ENCODE measurements at places on chromosomes 12 and 14.
A peak's percentile ranks its signal among the peaks of the same experiment; 100 is the strongest.

DNA sequence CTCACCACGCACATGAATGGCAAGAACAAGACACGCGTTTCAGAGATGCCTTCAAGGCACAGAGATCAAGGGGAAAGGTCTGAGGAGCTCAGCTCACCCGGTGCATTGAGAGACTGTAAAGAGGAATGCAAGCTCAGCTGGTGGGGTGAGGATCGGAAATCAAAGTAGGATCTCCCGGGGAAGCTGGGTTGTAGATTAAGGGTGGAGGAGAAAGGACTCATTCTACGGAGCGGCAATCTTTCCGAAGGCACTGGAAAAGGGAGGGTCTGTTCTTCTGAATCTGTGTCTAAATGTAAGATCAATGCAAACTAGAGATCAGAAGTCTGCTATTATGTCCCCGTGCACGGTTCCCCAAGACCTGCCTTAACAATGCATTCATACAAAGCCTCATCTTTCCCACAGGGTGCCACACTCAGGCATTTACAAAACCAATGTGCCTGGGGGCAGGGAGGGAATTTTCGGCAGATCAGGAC, 41.6 kb upstream of the PYGL start:
- DNase-seq: no peak

- no peak for DNase-seq
These were observed 211.3 kb upstream of the DIO3 start for GRCh38 chr14:101350021-101350420.

DNA sequence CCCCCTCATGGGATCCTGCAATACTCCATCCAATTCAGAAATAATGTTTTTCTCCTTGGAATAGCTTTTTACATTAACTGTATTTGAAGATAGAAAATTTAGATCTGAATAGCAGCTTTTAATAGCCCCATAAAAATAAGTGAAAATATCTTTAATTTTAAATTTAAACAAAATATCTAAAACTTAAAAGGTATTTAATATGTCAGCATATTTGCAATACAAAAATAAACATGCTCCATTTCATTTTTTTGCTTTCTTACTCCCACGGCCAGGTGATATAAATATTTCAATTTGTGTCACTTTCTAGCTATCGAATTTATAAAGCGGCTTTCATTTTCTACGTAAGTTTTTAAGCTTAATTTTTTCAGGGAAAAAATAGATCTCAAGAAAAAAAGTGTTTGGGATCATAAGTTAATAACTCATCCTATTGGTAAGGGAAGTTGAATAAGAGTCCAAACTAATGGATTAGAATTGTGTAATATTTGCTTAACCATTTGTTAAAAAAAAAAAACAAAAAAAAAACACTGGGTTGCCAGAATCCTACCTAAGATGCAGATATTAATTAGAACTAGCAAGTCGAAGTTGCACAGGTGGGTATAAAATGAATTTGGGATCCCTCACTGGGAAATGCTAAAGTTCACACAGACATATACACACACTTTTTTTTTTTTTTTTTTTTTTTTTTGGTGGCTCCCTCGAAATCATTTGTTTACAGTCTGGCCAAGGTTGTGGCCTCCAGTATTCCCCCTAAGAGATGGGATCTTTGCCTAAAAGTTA, 47.6 kb downstream of the PPP2R5C start:
- peak; percentile 29 for DNase-seq

- DNase-seq: no peak
These were observed 53.9 kb downstream of the VEZT start for GRCh38 chr12:95271465-95271864.

DNA sequence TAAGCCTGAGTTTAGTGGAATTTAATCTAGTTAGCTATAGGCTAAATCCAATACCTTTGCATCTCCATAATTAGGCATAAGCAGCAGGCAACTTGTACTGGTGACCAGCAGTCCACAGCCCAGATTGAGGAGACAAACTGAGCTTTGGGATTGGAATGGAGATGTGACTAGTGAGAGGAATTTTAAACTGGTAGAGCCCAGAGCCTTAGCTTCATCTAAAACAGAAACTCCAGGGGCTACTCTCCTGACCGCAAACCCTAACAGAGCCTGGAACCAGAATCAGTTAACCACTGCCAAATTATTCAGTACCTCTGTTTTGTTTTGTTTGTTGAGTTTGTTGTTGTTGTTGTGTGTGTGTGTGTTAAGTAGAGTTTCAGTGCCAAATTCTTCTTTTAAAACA, 53.2 kb downstream of the TSPAN19 start:
- no peak for DNase-seq

- DNase-seq: peak; percentile 17
These were observed 4.2 kb downstream of the TESPA1 start for GRCh38 chr12:54980341-54980740.

DNA sequence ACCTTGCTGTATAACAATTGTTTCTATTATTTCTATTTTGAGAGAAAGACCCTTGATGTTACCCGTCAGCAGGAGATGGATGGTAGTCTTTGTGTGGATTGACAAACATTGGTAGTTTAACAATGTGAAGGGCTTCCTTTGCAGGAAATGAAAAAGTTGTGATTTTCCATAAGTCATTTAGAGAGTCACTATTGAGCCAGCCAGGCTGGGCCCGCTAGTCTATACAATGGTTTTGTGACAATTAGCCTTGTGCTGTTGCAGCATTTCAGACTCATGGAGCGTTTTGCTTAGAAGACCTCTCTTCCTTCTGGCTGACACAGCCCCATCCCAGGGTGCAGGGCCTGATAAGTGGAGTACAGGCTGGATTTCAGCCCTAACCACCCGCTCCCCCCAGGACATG, 18.3 kb upstream of the SLC38A2 start:
- no peak for DNase-seq

- DNase-seq: no peak
These were observed 197.8 kb downstream of the FSCB start for GRCh38 chr14:44309331-44309730.

GRCh38 chr12:10705655-10706054, 17.5 kb downstream of the YBX3 start:
- peak; percentile 69 for DNase-seq

DNA sequence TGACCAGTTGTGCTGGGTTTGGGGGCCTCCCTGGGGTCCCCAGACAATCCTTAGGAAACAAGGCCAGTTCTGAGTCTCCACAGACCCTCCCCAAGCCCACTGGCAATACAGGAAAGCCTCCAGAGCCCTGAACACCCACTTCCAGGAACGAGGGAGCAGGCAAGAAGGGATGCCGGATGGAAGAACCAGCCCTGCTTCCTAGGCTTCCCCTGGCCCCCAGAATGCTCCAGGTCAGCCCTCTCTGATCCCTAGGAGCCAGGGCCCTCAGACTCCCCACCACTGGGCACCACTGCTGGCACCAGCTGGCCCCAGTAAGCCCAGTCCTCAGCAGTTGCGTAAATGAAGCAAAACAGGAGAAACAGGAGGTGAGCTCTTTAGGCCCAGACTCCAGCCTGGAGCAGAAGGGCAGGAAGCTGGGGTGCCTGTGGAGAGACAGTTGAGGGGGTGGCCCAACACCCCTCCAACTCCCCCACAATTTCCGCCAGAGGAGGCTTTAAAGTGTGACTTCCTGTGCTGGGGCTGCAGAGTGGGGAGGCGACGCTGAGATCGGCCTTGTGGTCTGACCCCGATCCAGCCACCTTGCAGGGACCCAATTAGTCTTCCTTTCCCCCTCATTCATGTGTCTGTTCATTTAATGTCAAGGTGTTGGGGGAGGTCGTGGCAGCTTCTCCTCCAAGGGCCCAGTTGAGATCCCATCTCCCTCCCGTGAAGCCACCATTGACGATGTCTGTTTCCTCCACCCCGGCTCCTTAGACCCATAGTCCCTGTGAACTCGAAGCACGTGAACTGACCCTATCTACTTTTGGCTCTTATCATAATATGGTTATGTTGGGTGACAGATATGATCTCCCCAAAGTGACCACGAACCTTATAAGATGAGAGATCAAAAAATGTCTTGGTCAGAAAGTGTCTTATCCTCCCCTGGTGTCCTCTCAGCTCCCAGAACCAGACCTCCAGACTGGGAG, 4.7 kb downstream of the TNFRSF1A start:
- peak; percentile 54 for DNase-seq

DNA sequence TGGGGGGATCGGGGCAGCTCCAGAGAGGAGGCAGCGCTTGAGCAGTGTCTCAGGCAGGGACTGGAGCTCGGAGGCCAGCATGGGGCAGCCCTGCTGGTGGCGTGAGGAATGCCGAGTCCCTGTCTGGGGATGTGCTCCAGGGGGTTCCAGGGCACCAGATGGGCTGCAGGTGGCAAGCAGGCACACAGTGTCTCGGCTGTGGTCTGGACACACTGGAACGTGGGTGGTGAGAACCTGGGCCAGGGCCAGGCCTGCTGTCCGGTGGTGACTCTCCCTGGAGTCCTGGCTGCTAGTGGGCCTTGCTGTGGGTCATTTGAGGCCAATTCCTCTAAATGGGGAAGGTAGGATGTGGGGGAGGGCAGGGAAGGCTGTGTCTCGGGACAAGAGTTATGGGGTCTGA, 199.4 kb upstream of the RTL1 start:
- DNase-seq: no peak

DNA sequence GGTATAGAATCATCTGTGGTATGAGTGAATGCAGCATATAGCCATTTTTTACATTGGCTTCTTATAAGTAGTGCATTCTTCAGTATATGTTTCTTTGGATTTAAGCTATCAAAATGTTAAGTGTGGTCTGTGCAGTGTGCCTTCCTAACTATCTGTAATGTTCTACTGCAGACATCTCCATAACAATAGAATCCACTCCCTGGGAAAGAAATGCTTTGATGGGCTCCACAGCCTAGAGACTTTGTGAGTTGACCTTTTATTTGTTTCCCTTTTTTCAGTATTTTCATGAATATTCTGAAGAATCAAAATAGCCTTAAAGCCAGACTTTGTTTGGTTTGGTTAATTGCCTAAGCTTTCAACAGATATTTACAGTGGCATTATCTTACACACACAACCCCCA, 107.2 kb downstream of the ZFC3H1 start:
- DNase-seq: no peak

DNA sequence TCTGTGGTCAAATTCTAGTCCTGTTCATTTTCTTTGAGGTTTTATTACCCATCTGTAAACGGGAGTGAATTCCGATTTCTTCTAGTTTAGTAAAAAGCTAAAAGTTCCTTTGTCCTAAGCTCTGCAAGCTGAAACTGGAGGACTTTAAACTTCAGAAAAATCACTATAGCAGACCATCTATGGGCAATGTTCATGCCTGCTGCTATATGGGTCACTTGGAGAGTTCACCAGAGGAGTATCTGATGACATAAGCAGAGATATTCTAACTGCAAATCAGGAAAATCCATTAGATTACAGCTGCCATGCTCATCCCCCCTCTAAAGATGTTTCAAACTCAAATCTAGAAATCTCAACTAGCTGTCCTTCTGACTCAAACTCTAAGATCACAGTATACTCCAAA, 193.0 kb upstream of the RTL1 start:
- no peak for DNase-seq

GRCh38 chr14:73324533-73324932, 87.2 kb downstream of the PAPLN start:
- no peak for DNase-seq

- DNase-seq: no peak
These were observed 326.1 kb upstream of the RTL1 start for GRCh38 chr14:101229666-101230065.

DNA sequence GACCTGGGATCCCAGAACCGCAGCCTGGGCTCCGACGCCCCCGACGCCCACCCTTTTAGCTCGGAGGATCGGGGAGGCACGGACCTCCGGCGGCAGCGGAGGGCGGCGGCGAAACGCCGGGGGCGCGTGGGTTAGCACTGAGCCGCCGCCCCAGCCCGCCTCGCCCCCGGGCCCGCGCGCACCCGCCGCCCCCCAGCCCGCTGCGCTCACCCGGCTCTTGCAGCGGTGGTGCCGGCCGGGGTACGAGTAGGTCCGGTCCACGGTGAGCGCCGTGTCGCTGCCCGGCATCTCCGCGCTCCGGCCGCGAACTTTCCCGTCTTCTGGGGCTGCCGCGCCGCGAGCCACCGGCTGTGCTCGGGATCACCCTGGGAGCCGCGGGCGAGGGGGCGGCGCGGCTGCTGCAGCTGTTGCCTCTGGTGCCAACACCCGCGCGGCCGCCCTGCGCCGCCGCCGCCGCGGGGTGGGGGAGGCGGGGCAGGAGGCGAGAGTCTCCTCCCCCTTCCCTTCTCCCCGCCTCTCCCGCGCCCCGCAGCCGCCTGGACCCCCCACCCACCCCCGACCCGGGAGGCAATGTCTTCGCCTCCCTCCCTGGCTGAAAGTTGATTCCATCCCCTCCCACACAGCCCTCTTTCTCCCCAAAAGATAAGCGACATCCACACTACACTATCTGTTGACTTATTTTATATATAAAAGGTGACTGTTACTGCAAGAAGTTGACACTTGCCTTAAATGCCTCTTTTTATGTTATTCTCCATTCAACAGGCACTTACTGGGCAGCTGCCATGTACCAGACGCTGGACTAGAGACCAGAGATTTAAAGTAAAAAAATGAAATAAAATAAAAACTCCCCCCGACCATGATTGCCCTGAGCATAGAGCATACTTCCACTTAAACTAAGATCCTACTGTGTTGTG, at the start of gene TMCC3:
Gene TMCC3, minus strand, starts transcription at position 415 of the 914 bp plus-strand sequence. Its CDS starts 127 bp downstream, at position 288.
- peak; percentile 62 for DNase-seq

DNA sequence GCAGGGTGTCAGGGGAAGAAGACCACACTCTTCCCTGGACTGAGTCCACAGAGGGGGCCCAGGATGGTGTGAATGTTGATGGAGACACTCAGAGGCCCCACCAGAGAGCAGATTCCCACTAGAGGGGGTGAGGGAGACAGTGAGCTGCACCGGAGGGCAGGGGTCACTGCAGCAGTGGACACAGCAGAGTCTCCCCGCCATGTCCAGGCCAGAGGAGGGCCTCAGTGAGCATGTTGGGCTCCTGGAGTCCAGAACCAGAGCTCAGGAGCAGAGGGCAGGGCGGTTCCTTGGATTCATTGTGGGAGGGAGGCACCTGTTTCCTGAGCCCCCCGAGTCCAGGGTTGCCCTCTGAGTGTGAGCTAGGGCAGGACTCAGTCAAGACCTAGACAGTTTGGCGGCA, 1.8 kb upstream of the KRT82 start:
- DNase-seq: no peak

DNA sequence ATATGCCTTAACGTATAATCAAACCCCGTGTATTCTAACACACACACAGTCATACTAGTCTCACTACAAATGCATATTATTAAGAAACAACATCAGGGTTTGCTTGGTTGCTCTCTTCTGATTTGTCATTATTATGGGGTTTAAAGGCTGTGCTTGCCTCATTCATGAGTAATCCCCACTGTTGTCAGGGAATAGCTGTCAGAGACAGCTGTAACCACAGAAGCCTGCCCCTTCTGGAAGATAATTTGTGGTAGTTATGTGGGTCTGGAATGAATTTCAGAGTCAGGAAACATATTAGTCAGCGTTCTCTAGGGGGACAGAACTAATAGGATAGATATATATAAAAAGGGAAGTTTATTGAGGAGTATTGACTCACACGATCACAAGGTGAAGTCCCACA, 456.9 kb upstream of the TMEM132C start:
- DNase-seq: peak; percentile 97

- DNase-seq: no peak
These were observed 467.3 kb downstream of the NRXN3 start for GRCh38 chr14:78637489-78637888.

DNA sequence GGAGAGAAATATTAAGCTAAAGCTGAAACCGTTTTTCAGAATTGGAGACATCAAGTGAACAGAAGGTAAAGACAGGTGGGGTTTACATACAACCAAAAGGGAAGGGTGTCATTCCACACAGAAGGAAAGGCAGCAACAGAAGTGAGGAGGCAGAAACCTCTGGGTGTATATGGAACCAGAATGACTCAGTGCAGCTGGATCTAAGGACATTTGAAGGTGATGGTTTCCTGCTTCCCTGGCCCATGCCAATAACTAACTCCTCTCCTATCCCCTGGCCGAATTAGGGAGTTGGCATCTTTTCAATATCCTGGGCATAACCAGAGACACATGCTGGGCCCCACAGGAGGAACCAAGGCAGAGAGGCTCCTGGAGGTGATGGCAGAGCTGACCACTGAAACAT, 8.4 kb downstream of the NCKAP5L start:
- DNase-seq: peak; percentile 34

Data from GM23248 (cell line).